ENCODE measurements at places on chromosomes 3 and 15.

GRCh38 chr3:164452707-164453106 lies 625.6 kb downstream of the SI start:
- no peak for DNase-seq

GRCh38 chr3:180447136-180447535 lies 154.8 kb upstream of the TTC14 start:
- DNase-seq = no peak

- no peak for DNase-seq
These were observed 77.4 kb upstream of the IQSEC1 start for GRCh38 chr3:13150624-13151023.

DNA sequence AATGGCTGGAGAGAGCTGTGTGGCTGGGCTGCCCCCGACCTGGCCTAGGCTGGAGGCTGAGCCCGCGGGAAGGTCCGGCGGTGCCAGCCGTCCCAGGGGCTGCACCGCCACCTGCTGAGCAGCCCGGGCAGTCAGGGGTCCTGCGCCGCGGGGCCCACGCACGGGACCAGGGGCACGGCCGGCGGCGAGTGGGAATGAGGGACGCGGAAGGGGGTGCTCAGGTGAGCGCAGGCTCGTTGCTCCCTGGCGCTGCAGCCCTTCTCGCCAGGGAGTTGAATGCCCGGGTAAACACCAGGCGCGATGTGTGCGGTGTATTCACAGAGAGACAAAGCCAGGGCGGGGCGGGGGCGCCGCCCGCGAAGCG lies 666 bp upstream of the SEMA3F start:
- DNase-seq = peak; percentile 41

- no peak for DNase-seq
These were observed 115.1 kb downstream of the LIPC start for GRCh38 chr15:58546635-58547627.

GRCh38 chr3:178900029-178900646 lies 171.5 kb downstream of the ZMAT3 start:
- DNase-seq = no peak

- no peak for DNase-seq
These were observed 3.8 kb downstream of the AMIGO3 start for GRCh38 chr3:49715611-49716121.

GRCh38 chr15:58724466-58724865 lies 25.0 kb downstream of the ADAM10 start:
- DNase-seq = no peak

- DNase-seq = no peak
These were observed 77.1 kb upstream of the SNRPA1 start for GRCh38 chr15:101372149-101372577.

DNA sequence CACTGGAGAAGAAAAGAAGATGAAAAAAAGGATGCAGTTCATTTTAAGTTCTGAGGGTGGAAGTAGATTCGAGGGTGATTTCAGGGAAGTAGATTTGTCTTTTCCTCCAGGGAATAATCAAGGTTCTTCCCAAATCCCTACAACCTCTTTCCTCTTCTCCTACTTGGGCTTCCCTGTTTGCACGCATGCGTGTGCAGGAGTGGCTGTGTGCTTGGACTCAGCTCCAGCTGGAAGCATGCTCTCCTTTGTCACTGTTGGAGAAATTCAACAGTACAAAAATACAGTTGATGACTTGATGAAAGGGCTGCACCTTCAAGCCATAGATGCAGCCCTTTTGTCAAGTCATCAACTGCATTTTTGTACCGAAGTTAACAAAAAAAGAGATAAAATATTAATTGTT lies 3.8 kb downstream of the OR5K2 start:
- no peak for DNase-seq

DNA sequence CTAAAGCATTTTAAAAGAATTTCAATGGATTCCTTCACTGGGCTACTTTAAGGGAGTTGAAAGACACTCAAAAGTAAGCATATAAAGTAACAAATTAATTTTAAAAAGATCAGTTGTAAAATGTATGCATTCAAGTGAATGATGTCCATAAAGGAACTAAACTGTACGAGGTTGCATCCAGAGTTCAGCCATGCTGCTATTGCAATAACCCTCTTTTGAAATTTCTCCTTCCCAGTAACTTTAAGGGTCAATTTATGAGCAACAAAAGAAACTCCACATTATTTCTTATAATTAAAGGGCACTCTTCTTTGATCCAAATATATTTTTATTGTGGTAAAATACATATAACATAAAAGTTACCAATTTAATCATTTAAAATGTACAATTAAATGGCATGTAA lies 22.9 kb downstream of the BTLA start:
- no peak for DNase-seq

DNA sequence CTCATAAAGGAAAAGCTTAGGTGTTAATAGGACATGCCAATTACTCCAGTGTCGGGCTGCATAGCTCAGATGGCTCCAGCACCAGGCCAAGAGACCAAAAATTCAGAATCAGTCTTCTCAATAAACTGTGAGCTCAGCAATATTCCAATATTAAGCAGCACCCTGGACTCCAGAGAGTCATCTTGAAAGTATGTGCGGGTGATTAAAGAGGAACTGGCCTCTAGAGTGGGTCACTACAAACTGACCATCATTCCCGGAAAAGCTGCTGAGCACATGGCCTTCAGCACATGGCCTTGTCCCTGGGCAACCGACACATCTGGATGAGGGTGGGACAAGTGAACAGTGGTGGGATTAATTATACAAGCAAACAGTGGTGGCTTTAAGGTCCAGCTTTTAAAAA lies 59.0 kb downstream of the MAGI1 start:
- no peak for DNase-seq

DNA sequence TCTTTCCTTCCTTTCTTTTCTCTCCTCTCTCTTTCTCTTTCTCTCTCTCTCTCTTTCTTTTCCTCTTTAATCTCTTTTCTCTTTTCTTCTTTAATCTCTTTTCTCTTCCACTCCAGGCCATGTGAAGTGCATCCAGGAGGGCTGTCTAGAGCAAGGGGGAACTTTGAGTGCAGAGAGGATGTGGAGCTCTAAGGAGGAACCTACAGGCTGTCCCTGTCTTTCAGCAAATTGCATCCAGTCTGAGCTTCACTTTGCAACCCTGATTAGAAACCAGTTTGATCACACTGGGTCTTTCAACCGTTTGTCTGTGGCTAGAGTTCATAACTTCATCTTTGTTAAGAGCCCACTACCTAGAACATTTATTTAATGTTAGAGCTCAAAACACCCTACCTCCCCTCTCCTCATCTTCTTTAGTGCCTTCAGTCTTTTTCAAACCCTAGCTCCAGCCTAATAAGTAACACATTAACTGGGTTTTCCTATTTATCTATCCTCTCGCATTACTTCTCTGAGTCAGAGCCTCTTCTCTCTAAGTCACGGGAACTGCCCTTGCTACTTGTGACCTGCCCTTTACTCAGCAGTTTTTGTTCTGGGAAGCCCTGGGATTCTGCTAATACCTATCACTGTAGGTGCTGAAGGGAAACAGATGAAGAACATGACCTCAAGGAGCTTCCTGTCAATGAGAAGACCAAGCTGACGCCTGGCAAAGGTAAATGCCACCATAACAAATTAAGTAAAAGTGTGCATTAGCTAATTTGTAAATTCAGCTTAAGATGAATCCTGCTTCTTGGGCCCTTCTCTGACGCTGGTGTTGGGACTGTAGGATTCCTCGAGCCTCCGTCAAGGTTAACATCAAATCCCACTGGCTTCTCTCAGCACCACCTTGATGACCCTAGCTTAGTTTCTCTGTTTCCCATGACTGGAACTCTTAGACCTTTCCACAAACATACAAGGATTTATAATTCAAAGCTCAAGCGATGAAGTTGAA lies at the start of gene GCNT3:
GCNT3 (plus strand) TSS at position 508 of the 985 bp plus-strand sequence. CDS start 6,456 bp downstream, outside the sequence.
- no peak for DNase-seq

DNA sequence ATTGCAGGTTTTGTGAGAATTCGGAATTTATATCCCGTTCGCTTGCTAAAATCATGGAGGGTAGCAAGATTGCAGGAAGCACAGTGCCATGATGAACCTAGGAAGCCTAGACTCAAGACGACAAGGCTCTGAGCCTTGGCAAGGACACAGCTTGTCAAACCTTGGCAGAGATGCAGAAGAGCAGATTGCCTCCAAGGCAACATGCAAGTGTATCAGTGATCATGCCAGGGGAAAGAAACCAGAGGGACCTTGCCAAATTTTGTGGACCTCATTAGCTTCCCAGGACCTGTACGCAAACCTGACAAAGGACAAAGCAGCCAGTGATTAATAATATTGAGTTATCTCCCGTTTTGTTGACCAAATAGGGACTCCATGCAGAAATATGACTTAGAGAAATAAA lies 159.7 kb downstream of the GOLIM4 start:
- DNase-seq = no peak

- DNase-seq = no peak
These were observed 79.6 kb upstream of the SLC6A6 start for GRCh38 chr3:14322667-14323295.

DNA sequence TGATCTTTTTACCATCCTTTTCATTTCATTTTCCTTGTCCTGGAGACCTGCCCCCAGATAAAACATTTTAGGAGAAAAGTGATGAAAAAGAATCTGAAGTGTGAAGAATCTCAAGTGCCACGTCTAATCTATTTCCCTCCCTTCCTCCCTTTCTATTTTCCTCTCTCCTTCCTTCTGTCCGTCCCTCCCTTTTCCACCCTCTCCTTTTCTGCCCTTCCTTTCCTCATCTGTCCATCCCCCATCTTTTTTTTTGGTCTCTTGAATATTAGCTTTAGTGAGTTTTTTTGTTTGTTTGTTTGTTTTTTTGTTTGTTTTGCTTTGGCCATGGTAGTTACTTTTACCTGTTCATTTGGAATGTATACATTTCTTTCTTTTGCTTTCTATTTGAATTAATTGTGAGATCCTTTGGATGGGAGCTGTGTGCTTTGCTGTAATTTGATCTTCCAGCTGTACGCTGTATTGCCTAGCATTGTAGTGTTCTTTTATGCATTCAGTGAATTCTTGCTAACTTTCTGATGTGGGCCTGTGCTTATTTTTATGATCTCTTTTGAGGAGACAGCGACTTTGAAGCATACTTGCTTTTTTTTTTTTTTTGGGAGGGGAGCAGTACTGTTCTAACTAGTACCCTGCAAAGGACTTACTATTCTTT lies 19.2 kb downstream of the CDIN1 start:
- no peak for DNase-seq

DNA sequence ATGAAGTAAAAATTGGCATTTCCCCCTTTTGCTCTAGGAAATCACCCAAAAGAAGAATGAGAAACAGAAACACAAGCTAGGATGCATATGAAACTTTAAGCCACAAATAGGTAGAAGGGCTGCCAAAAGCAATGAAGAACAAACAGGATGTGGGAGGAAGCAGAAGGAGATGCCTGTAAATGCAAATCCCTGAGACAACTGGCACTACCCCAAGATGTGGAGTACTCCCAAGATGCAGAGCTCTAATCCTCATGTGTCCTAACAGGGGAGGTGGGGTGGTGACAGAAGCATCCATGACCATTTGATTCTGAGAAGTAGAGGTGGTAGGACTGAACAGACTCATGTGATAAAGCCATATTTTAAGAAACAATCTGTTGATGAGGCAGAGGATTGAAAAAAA lies 31.9 kb upstream of the ZNF280D start:
- no peak for DNase-seq

- no peak for DNase-seq
These were observed 17.8 kb downstream of the USP3 start for GRCh38 chr15:63522225-63522578.

All from dermis microvascular lymphatic vessel endothelial cell (primary cell).